NCI-H2081 treated with DMSO at 0.1 percent for 48 hours (cell line): ENCODE measurements at places on chromosomes 12 and 14.

GRCh38 chr12:16437926-16438325, 90.5 kb downstream of the MGST1 start:
- no peak for DNase-seq

DNA sequence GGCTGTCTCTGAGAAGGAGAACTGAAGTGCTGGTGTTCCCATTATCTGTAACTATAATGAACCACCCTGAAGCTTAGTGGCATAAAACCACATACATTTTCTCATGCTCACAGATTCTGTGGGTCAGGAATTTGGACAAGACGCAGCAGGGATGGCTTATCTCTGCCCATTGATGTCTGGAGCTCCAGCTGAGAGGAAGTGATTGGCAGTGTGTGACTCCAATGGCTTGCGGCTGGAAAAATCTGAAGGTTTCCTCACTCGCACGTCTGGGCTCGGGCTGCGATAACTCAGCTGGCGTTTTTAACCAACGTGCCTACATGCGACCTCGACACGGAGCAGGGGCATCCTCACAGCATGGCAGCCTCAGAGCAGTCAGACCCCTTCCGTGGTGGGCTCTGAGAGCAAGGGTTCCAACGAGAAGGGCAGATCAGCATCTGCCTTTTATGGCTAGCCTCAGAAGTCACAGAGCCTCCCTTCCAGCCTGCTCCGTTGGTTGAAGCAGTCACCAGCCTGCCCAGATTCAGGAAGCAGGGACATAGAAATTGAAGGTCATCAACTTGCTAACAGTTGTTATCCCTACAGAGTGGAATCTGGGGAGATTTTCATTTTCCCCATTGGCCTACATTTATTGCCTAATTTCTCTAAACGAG, 143.3 kb upstream of the BCL2L14 start:
- no peak for DNase-seq

GRCh38 chr14:102907303-102907844, 15.1 kb upstream of the AMN start:
- no peak for DNase-seq

DNA sequence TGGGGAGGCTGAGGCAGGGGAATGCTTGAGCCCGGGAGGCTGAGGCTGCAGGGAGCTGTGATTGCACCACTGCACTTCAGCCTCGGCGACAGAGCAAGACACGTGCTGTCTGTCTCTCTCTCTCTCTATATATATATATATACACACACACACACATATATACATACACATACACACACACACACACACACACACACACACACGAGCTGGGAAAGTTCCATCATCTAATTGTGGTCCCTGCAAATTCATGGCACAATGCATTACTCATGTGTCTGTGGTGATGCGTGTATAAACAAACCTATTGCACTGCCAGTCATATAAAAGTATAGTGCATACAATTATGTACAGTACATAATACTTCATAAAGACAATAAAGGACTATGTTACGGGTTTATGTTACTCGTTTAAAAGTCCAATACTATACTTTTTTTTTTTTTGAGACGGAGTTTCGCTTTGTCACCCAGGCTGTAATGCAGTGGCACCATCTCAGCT, 36.6 kb downstream of the WDR89 start:
- DNase-seq = no peak

DNA sequence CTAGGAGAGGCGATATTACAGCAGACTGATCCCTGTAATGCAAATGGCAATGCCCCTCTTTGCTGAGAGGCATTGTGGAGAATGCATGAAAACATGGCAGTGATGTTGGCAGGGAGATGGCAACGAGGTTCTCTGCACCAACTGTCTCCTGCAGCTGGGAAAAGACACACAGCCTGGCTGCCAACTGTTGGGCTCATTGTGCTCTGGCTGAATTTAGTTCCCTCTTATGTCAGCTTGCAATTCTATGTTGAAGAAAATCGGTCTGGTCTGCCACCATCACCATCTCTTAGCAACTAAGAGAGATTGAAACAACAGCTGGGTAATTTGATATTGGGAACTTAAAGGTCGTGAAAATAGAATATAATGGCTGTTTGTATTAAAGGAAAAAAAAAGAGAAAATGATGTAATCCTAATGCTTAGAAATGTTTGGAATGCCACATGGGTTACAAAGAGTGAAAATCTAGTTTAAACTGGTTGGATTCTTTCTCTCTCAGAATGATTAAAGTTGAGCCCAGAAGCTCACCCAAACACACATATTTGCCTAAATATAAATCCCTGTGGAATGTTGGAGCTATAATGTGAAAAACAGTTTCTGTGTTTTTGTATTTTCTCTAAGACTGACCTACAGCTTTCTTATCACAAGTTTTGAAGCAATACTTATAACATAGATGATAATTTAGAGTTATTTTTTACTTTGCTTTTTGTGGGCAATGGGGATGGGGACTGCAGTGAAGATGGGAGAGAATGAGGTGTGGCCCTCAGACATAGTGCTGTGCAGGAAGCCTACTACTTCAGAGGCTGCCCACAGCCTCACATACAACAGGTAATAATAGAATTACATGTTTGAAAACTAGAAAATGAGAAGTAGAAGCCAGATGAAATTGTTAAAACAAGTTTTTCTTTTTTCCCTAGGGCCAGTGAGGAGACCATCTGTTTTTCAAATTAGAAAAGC, 143.7 kb downstream of the AKAP6 start:
- no peak for DNase-seq

GRCh38 chr14:56274556-56274955, 156.3 kb downstream of the PELI2 start:
- no peak for DNase-seq

GRCh38 chr14:61889914-61890351, 127.7 kb downstream of the SNAPC1 start:
- no peak for DNase-seq

DNA sequence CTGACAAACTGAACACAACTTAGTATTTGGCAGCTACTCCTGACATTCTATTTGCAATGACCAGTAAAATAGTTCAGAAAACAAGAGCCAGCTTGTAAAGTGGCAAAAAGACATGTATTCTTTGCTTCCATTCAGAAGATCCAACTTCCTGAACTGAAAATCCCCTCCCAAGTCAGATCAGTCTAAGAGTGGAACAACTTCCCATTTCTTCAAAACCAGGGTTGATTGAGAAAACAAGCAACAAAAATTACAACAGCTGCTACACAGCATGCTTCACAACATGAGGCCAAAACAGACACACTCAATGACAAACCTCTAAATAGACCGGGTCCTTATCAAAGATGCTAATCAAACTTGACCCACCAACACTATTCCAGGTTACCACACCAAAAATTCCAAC, 40.3 kb downstream of the CIT start:
- DNase-seq = no peak

- DNase-seq = no peak
Measured at GRCh38 chr12:31962076-31962475, 2.9 kb downstream of the RESF1 start.

DNA sequence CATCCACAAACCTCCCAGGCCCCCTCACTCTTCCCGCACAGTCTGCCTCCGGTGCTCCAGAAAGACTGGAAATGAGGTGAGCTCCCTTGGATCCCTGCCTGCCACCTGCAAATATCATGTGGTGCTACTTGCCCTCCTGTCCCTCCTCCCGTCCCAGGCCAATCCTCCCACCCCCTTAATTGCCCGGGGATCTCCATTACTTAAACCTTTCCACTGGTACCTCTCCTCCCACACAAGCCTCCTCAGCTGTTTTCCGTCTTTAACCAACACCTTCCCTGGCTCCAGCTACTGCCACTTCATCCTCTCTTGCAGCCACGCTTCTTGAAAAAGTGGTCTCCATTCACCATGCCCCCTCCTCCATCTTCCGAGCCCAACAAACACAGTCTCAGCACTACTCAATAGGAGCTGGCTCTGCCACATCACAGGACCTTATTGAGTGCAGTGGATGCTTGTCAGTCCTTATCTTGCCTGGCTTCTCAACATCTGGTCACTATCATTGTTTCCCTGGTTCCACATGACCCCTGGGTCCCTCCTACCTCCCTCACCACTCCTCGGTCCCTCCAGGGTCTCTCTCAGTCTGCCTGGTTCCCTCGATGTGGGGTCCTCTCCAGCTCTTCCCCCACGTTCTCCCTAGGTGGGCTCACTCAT, 11.5 kb downstream of the FAIM2 start:
- no peak for DNase-seq

GRCh38 chr14:79325557-79325956, 885.7 kb downstream of the DIO2 start:
- DNase-seq = no peak

- no peak for DNase-seq
Measured at GRCh38 chr14:101369194-101369915, 191.9 kb upstream of the DIO3 start.

DNA sequence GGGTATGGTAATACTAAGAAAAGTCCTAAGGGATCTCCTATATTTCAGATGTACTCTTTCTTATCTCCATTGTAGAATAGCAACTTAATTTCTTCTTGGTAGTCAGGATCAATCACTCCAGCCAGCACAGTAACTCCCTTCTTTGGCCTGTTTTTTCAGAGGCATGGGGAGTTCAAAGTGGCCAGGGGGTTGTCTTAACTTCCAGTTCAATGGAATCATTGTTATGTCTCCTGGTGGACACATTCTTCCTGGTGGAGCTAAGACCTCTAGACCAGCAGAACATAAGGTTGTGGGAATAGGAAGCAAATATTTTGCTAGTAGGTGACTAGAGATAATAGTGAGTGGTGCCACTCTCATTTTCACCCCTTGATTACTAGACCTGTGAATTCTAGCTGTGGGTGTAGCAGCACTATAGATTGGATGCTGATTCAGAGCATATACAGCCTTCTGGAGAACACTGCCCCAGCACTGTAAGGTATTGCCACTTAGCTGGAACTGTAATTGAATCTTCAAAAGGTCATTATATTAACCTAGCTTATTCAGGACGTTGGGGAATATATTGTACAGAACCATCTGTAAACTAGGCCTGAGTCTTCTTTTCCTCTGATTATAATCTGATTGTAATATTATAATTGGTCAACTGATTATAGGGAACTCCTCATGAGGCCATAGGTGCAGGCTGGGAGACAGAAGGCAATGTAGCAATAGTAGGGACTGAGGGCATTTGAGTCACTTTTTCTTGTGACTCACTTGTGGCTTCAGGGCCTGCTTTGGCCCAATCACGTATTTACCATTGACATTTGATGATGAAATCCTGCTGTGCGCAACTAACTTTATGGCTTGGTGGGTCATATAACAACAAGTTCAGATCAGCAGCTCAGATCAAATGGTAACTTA, 60.2 kb upstream of the ATP2B1 start:
- no peak for DNase-seq

DNA sequence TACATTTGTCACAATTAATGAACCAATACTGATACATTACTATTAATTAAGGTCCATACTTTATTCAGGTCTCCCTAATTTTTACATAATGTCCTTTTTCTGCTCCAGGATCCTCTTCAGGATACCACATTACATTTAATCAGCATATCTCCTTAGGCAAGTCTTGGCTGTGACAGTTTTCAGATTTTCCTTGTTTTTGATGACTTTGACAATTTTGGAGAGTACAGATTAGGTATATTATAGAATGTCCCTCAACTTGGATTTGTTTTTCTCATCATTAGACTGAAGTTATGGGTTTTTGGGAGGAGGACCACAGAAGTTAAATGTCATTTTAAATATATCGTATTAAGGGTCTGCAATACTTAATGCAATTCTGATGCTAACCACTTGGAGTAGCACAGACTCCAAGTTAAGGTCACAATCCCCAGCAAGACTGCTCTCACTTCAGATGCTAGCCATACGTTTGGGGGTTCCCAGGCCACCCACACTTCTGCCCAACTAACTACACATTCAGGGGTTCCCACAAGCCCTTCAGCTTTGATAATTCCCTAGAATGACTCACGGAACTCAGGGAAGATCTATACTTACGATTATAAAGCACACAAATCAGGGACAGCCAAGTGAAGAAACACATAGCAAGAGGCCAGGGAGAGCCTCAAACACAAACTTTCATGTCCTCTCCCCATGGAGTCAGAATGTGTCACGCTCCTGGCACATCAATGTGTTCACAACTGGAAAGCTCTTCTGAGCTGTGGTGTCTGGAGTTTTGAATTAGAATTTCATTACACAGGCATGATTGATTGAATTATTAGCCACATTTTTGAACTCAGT, 17.0 kb upstream of the NUBPL start:
- no peak for DNase-seq

DNA sequence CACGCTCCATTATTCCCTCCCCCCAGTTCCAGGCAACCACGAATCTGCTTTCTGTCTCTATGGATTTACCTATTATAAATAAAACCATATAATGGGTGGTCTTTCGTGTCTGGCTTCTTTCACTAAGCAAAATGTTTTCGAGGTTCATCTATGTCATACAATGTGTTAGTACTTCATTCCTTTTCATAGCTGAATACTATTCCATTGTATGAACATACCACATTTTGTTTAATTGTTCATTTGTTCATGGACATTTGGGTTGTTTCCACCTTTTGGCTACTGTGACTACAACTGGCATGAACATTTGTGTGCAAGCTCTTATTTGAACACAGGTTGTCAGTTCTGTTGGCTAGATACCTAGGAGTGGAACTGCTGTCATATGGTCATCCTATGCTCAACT, 12.9 kb upstream of the PAPOLA start:
- DNase-seq = no peak

GRCh38 chr14:76497550-76498462, 121.9 kb downstream of the ESRRB start:
- no peak for DNase-seq

- DNase-seq = no peak
Measured at GRCh38 chr14:66070542-66071319, 415.4 kb upstream of the CCDC196 start.

DNA sequence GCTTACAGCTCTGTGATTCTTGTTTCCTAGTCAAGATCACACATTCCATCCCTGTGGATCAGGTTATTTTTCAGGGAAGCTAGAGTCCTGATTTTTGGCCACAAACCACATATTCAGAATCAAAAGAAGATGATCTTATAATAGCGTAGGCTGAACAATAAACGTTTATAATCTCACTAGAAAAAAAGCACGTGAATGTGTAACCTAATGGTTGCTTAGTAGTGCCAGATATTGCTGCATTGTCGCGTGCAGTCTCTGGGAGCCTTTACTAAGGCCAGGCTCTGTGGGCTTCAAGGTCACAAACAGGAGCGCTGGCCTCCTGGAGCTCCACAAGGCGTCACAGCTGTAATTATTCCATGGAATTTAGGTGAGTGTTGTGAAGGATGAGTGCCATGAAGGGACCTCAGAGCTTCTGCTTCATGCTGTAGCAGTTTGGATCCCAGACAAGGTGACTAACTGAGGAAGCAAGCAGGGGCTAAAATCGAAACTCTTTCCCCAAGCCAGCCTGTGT, 17.4 kb downstream of the CDKN1B start:
- no peak for DNase-seq

DNA sequence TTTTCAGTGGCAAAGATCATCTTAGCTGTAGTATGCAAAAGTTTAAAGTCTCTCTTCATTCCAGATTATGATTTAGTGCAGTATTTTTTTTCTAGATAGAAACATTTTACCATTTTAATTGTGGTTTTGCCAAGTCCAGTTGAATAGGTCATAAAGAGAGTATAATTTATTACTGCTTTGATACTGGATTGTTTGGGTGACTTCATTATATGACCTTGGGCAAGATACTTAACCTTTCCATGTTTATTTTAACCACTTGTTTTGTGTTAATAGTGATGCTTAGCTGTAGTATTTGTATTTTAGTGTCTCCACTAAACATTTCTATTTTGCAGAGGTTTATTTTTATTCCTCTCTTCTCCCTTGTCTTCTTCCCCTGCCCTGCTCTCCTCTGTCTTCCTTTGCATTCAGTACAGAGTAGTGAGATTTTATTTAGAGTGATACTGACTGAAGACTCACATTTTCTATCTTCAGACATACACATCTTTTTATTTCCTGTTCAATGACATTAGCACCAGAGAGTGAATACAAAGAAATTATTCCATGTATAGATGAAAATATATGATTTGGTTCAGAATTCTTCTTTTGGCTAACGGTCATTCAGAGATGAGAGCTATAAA, 215.2 kb downstream of the ERC1 start:
- no peak for DNase-seq
